ENCODE measurements at places on chromosomes 6 and 20.
A peak's percentile ranks its signal among the peaks of the same experiment; 100 is the strongest.

GRCh38 chr6:2963756-2964155, 7.6 kb downstream of the SERPINB6 start:
- DNase-seq: peak; percentile 39

GRCh38 chr6:112571488-112572270, 224.5 kb downstream of the RFPL4B start:
- DNase-seq: no peak

- DNase-seq: no peak
These were observed 24.2 kb downstream of the MYBL2 start for GRCh38 chr20:43690943-43691598.

DNA sequence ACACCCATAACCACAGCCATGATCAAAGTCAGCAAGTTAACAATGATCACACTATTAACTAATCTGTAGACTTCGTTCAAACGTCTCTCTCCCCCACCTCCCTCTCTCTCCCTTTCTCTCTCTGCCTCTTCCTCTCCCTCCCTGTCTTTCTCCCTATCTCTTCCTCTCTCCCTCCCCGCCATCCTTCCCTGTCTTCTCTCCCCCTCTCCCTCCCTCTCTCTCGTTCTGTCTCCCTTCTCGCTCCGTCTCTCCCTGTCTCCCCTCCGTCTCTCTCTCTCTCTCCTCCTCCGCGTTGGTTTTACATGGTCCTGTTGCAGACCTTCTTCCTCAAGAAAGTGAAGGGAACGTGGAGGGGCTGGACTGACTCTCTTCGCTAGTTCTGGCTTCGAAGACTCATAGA, 308.9 kb upstream of the FOXQ1 start:
- no peak for DNase-seq

DNA sequence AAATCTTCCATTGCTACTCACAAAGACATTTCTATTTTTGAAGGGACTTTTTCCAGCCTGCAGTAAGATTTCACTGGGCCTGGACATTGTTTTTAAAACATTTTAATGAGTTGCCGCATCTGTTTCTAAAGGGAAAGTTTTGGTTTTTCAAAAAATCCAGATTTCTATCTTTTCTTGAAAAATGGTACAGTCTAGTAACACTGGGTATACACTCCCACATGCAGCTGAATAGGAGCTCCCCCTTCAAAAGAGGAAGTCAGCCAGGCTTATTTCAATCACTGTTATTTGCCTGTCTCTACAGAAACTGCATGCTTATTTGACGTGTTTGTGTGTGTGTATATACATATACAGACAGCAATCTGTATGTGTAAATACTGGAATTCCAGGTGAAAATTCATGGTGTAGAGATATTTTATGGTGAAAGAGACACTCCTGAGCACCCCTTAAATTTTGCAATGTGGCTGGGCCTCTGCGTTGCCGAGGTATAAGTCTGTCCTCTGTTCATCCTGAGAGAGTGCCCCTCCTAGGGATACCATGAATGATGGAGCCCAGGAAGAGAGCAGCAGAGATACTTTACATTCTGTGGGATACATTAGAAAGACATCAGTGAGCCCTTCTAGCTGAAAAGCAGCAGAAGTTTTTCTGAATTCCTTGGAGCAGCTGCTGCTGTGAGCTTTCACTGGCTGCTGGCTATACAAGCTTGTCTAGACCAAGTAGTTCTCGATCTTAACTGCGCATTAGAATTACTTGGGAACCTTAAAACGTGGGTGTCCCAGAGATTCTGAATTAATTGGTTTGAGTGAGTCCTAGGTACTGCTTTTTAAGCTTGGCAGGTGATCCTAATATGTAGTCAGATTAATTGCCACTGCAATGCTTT, 12.0 kb upstream of the ABRACL start:
- DNase-seq: no peak

DNA sequence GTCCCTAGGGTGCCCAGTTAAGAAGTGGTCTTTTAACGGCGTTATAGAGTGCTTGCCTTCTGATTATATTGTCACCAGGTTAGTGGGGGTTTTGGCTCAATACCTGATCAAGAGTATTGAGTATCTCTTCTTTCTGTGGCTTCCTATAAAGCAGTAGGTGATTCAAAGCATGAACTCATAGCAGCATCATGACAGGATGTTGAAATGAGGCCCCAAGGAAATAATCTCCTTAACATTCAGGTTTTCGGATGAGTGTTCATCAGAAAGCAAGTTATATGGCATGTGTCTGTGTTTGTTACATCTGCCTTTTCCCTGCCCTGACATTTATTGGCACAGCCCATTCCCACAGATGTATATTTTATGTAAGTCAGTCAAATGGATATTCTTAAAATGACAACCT, 301.0 kb downstream of the FARS2 start:
- DNase-seq: no peak

GRCh38 chr6:143540192-143540591, 28.7 kb upstream of the FUCA2 start:
- no peak for DNase-seq

DNA sequence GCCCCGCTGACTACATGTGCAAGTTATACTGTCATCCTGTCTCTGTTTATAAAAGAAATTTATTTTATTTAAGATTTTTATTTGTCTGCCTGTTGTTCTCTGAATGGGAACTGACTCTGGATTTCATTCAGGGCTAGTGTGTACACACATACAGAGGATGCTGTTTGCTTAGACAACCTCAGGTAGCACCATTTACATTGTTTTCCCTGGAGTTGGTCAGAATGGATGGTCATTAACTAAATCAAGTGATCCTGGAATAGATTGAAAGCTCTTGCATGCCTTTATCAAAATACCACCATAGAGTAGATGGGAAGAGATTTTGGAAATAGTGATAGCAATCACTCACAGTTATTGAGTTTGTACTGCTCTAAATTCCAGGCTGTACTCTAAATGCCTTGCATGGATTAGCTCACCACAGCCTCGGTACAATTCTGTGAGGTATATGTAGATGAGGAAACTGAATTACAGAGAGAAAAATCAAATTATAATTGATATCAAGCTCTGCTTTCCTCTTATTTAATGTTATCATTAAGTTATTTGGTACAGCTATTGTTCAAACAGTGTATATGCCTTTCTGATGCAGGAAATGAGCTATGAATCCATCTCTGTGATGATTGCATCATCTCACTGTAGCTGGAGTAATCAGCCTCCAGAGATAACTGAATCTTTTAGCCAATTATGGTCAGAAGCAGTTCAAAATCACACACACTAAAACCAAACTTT, 51.9 kb downstream of the RNF217 start:
- DNase-seq: no peak

GRCh38 chr6:44624936-44625573, 237.5 kb downstream of the CDC5L start:
- DNase-seq: no peak

DNA sequence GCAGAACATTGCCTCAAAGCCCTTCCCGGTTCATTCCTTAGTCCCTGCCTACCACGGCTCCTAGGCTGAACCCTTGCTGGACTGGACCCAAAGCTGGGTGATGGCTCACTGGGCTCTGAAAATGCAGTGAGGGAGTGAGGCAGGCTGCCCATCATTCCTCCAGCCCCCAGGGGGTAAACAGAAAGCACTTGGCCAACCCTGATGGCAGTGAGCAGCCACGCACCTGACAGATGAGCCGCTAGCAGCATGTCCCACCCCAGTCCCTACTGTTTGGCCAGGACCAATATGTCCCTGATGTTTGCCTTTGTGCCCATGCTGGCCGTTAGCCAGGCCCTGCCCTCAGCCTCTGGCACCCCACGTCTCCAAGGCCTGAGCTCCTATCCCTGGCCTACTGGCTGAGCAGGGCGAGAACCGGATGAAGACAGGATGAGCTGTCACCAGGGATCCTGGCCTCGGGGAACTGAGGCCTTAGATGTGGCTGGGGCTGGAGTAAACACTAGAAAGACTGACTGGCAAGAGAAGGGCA, 19.4 kb upstream of the BAK1 start:
- DNase-seq: no peak

DNA sequence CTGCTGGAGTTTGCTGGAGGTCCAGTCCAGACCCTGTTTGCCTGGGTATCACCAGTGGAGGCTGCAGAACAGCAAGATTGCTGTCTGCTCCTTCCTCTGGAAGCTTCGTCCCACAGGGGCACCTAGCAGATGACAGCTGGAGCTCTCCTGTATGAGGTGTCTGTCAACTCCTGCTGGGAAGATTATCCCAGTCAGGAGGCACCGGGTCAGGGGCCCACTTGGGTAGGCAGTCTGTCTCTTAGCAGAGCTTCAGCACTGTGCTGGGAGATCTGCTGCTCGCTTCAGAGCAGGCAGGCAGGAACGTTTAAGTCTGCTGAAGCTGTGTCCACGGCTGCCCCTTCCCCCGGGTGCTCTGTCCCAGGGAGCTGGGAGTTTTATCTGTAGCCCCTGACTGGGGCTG, 96.8 kb upstream of the SLC35F1 start:
- DNase-seq: no peak

DNA sequence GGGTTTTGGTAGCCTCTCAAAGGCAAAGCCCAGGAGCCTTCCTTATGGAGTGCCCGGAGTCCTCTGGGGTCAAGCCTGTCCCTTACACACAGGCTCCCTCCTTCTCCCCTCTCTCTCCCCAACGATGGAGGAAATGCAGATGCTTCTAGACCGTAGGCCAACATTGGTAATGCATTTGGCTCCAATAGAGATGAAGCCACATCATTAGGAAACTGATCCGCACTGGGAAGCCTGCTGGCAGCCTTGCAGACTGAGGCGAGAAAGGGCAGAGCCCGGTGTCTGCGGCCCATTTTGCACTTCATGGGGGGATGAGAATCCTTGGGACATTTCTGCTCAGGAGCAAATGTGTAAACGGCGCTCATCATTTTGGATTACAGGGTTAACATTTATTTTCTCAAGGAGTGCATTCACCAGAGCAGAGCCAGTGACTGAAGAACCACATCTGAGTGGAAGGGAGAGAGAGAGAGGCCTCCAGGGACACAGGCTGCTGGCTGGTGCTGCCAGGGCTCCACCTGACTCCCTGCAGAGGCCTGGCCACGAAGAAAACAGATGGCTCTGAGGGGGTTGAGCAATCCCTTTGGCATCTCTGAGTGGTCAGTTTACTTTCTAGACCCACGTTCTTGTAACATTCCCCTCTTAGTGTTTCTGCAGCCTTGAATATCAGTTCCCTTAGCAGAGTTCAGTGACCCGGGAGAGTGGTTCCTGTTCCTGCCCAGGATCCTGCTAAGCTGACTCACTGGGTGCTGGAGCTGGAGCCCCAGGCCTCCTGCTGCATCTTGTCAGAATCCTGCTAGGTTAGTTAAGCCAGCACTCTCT, 4.4 kb upstream of the CST3 start:
- DNase-seq: no peak

DNA sequence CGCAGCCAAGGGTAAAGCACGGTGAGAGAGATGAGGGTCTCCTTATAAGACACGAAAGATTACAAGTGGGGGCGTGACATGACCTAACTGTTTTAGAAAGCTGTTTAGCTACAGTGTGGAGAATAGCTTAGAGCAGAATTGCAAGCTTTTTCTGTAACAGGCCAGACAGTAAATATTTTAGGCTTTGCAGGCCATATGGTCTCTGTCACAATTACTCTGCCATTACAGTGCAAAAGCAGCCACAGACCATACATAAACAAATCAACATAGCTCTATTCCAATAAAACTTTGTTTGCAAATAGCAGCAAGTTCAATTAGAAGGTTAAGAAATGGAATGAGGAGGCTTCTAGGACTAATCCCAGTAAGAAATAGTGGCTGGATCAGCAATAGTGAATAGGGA, 16.8 kb downstream of the PGM3 start:
- DNase-seq: no peak

- no peak for DNase-seq
These were observed 348.0 kb upstream of the JARID2 start for GRCh38 chr6:14897831-14898230.

DNA sequence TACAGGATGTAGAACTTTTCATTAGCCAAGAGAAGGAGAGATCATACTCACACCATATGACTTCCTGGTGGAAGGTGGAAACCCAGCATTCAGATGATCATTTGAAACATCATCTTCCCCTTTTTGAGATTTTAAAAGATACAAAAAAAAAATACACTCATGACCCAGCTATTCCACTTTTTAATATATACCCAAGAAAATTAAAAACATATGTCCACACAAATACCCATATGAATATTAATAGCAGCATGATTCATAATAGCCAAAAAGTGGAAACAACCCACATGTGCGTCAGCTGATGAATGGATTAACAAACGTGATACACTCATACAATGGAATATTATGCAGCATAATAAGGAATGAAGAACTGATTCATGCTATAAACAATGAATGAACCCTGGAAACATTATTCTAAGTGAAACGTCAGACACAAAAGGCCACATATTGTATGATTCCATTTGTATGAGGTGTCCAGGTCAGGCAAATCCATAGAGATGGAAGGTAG, 130.0 kb upstream of the SGK1 start:
- no peak for DNase-seq

DNA sequence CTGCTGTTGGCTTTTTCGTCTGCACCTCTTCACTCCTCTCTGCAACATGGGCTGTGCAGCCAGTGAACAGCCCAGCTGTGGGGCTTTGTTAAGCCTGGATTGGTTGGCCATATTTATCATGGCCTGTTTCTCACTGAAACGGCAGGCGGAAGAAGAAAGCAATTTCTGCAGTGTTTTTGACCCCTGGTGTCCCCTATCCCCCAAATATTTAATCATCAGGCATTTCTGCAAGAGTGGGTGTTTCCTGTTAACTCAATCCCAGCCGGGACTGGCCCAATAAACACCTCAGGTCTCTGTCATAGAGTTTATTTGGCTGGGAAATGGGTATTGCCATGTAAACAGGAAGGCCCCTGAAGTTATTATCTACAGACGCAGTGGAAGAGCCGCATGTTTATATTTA, 174.8 kb upstream of the SUPT3H start:
- DNase-seq: no peak

DNA sequence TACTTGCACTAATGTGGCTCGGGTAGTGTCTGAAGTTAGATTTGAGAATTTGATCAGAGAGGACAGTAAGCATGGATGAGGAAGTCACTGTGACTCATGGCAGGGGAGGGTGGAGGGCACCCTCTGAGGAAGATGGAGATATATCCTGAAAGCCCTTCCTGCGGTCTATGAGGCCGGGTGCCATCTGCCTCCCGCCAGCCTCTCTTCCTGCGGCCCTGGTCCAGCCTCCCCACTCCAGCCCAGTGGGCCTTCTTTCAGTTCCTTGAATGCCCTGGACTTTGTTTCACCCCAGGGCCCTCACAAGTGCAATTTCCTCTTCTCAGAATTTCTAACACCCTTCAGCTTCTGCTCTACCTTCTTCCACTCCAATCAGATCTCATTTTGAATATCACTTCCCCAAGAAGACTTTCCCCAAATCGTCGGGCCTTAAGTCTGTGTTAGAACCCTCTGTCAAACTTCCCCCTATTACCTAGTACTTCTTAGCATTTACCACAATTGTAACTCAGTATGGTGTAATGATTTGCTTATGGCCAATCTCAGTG, 20.2 kb upstream of the TNFAIP3 start:
- no peak for DNase-seq

- DNase-seq: no peak
These were observed 82.9 kb upstream of the ATXN1 start for GRCh38 chr6:16844183-16844582.

DNA sequence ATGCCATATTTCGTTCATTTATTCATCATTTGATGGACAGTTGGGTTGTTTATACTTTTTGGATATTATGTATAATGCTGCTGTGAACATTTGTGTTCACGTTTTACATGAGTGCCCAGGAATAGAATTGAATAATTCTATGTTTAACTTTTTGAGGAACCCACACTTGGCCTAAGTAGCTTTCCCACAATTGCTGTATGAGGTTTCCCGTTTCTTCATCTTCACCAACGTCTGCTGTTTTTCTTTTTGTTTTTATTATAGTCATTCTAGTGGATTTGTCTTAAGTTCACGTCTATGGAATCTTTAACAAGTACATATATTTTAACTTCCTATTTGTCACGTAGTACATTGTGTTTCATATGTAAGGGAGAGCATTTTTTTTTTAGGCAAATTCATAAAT, 110.3 kb downstream of the JARID2 start:
- DNase-seq: no peak

GRCh38 chr6:37942606-37943376, 123.3 kb downstream of the ZFAND3 start:
- DNase-seq: no peak
